ENCODE measurements at places on chromosomes 7 and 10.

- DNase-seq: no peak
These were observed 24.4 kb upstream of the ASAH2 start for GRCh38 chr10:50275650-50276235.

DNA sequence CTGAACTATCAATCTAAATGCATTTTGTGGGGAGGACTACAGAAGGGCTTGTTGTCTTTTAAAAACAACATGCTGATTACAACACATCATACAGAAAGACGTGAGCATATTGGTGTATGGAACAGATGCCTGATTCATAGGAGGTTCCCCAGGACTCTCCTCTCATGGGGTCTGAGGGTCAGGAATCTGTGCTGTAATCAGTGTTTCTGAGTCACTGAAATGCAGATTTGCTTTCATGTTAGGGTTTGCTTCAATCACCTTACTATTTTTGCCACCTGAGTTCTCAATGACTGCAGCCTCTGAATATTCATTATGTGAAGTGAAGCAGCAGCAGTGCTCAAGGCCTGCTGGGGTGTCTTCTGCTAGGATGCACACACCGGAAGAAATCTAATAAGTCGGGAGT lies 550 bp upstream of the ANK3 start:
- no peak for DNase-seq

DNA sequence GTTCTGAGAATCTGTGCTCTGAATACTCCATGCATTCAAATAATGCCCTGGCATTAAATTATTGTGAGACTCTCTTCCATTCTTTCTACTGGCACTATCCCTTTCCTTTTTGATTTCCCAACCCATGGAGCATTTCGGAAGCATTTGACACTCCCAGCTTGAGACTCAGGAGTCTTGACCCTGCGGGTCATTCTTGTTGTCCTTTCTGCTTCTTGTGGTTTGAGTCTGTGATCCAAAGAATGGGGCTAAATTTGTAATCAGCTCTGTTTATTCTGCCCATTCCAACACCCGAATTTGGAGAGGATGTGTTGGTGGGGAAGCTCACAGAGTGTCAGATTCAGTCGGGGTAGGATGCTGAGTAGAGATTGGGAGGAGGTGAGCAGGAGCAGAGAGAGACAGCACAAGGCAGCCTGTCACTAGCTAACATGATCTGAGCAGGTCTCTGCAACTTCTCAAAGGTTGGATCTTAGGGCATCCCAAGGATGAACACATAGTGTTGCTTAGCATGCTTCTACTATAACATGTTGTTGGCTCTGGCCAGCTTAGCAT lies 80.4 kb upstream of the BMPER start:
- DNase-seq: no peak

DNA sequence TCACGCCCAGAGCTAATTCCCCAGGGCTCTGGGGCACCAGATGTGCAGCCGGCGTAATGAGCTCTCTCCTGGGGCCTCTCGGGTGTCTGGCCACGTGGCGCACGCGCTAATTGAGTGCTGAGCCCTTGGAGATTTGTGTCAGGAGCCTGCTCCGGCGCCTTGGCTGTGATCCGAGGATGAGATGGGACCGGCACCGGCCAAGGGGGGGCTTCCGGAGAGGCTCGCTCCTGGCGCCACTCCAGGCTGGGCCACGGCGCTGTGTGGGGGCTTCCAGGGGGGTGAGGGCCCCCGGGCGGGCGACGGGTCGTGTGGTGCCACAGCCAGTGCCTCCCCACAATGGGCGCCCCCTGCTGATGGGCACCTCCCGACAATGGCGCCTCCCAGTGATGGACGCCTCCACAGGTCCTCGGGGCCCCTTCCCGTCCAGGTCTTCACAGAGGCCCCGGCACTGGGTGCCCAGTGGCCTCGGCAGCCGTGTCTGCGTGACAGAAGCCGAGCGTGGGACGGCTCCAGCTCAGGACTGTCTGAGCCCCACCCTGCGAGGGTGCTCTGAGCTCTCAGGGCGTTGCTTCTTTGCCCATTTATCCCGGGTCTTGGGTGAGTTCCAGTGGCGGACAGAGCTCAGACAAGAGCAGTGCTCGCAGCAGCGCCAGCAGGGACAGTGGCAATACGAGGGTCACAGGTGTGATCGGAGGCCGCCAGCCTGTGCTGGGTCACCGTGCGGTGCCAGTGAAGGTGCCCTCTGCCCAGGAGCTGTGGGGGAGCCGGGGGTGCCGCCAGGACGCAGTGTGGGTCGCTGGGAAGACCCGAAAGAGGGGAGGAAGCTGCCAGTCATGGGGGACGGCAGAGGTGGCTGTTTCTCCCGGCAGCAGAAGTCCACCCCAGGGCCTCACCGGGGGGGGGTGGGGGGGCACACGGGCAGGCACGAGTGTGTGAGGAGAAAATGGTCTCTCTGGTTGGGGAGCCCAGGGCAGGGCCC lies 8.2 kb upstream of the NKX6-2 start:
- DNase-seq: no peak

- DNase-seq: no peak
These were observed 222.9 kb upstream of the MKLN1 start for GRCh38 chr7:131104596-131105293.

- no peak for DNase-seq
These were observed 60.3 kb downstream of the PLXDC2 start for GRCh38 chr10:19876570-19876969.

- no peak for DNase-seq
These were observed 43.7 kb downstream of the ZNF273 start for GRCh38 chr7:64946772-64947171.

DNA sequence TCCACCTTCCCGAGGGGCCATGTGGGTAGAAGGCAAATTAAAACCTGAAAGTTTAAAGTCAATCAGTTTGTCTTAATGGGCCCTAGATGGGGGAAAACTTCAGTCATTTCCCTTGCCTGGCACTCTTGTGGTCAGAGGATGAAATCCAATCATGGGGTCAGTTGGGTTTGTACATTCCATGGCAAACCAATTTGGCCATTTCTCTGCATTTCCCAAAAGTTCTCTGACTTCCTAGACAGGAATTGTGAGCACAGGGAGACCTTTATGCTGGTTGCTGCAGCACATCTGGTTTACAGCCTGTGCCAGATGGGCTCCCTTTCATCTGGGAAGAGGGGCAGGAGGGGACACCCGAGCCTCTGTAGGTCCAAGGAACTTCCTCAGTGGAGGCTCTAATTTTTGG lies 113.0 kb downstream of the CYP26A1 start:
- no peak for DNase-seq

DNA sequence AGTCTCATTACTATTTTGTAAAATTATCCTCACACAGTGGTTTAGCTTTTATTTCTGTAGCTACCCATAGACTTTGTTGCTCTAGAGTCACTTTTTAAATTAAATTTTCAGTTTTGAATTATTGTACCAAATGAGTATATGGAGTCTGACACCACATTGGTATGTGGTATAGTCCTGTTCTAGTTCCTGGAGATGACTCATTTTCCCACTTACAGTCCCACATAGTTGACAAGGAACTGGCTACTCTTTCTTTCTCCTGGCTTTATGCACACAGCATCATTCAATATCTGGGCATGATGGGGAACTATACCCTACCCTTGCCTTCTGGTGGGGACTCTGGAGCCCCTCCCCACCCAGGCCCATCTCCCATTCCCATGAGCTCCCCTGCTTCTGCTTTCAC lies 92.6 kb upstream of the RAB11FIP2 start:
- no peak for DNase-seq

- no peak for DNase-seq
These were observed 220.5 kb downstream of the DNAJB6 start for GRCh38 chr7:157557263-157557662.

All from pulmonary artery endothelial cell (primary cell).